ENCODE measurements at places on chromosomes 5 and 9.

DNA sequence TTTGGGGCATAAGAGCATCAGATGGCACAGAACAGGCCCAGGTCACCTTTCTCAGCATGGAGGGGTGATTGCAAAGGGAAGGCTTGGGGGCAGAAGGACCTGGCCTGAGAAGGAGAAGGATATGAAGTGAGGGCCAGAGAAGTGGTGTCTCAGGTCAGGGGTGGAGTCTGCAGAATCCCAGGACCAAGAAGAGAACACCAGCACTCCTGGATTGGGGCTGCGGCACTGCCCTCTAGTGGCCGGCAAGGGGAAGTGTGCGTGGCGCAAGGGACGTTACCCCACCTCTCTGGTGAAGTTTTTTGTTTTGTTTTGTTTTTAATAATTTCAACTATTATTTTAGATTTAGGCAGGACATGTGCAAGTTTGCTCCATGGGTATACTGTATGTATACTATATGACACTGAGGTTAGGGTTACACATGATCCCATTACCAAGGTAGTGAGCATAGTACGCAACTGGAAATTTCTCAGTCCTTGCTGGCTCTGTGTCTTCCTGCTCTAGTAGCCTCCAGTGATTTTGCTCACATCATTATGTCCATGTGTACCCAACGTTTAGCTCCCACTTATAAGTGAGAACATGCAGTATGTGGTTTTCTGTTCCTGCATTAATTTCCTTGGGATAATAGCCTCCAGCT is 1548.6 kb downstream of the EFNA5 start:
- DNase-seq, result no peak

DNA sequence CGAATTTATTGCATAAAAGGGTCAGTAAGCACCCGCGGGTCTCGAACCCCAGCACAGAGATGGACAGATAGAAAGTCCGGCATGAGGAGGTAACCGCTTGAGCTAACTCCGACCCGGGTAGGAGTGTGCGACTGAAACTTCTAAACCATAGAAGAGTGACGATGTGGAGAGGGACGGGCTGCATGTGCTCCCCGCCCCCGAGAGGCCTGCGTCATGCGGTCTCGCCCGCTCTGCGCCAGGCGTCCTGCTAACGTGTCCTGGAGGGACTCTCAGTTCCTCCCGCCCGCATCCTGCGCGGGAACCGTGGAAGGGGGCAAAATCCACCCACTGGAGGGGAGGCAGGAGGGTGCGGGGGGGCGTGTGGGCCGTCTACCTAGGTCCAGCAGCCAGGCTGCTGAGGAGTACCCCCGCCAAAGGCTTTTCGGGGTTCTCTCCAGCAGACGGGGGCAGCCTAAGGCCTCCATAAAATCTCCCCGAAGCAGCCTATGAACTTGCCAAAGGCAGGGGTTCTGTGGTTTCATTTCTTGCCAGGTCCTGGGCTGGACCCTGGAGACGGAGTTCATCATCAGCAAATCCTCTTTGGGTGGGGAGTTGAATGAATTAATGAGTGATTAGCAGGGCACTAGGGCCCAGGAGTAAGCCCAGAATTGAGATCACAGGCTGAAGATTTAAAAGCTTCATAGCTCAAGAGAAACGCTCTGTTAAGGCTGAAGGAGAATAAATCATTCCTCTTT is 51.9 kb downstream of the TGFBI start:
- DNase-seq, result peak; percentile 66

DNA sequence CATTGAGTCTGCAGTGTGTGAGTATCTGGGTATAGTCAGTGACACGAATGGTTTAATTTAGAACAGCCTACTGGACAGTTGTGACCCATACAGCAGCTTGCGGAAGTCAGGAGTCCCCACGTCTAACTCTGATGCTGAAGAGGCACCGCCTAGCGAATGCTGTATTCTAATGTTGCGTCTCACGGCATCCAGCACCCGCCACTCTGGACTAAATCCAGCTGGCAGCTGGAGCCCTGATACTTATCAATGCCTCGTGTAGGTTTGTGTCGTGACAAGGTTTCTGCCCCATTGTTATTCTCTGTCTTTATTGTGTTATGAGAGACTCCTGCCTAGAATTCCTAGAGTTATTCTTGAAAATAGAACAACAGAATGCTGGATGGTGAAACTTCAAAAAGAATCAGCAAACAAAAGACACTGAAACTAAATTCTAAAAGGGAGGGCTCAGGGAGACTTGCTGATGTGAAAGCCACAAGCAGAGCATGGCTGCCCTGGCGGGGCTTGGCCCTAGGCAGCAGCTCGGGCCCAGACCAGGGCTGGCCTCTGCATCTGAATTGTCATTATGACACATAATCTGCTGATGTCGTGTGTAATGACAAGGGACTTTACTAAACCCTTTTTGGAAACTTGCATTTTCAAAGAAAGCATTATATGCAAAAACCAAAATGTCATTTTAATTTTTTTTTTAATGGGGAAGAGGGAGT is 123.5 kb upstream of the ICE1 start:
- no peak for DNase-seq

DNA sequence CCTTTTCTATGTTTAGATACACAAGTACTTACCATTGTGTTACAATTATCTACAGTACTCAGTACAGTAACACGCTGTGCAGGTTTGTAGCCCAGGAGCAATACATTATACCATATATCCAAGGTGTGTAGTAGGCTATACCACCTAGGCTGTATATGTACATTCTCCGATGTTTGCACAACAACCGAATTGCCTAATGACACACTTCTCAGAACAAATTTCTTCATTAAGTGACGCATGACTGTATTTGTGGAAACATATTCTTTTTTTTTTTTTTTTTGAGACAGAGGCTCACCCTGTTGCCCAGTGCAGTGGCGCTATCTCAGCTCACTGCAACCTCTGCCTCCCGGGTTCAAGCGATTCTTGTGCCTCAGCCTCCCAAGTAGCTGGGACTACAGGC is 4.0 kb upstream of the RAD23B start:
- no peak for DNase-seq

DNA sequence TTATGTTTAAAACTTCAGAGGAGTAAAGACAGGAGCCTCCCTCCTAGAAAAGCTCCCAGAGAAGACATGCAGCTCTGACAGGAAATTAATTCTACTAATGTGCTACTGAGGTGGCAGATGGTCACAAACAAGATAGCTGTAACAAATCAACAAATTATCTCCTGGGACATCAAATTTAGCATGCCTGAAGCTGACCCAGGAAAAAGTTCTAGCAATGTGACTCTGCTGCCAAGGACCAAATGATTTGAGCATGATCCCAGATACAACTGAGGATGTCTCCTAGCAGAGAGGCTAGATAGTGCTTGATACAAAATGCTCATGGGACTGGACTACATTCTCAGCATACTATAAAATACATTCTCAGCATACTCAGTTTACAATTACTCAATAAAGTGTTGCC is 413.5 kb upstream of the SMC2 start:
- no peak for DNase-seq

DNA sequence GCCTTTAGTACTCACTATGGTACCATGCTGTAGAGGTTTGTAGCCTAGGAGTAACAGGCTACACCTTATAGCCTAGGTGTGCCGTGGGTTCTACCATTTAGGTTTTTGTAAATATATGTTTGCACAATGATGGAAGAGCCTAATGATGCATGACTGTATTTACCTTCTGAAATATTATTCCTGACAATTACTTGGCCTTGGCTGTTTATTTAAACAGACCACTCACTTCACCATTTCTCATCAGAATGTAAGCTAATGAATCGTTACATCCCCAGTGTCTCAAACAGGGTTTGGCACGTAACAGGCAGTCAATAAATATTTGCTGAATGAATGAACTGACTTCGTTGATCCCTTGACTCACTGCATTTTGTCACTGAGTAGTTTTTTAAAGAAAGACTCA is 93.1 kb downstream of the MED27 start:
- DNase-seq, result no peak

DNA sequence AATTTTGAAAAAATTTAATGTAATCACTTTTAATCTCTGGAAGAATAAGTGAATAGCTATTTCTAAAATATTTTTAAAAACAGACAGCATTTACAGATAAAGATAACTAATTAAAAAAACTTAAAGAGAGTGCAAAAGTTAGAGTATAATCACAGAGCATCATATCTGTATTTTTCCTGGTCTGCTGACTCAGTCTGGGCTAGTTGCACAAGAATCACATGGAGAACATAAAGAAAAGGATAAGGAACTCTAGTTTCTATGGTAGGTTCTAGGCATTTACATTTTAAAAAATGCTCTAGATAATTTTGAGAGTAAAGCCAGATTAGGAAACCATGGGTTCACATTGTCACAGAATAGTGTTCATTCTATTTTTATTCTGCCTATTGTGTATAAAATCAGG is 347.4 kb downstream of the PSAT1 start:
- no peak for DNase-seq

GRCh38 chr5:168916266-168916665 is 337.1 kb upstream of the PANK3 start:
- no peak for DNase-seq

- DNase-seq, result no peak
Observed at GRCh38 chr9:19387317-19387716, 7.3 kb upstream of the RPS6 start.

DNA sequence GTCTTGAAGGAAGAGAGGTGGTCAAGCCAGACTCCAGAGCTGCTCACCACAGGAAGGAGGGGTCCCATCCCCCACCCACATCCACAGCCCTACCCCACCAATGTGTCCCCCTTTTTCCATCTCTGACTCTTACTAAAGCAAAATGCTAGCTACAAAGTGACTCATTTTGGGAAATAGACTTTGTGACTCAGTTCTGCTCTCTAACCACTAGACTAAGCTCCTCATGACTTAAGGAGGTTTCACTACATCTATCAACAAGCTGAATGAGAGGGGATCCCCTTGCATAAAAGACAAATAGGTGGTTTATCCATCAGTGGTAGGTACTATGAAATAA is 35.1 kb upstream of the ADRB2 start:
- DNase-seq, result no peak

DNA sequence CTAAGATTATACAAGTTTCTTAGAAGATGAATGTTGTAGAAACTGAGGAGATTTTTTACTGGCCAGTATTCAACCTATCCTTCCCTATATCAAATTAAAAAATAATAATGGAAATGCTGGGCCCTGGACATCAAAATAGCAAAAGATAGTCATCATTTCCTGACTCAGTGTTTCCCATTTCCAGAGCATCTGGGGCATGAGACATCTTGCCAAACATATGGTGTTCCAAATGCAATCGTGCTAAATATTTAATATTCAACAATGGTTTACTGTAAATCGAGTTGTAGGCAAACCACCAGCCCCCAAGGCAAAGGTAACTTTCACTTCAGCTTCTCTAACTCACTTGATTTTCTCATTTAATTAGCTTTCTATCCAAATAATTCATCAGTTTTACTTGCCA is 152.9 kb downstream of the FRMD3 start:
- DNase-seq, result no peak

- DNase-seq, result no peak
Observed at GRCh38 chr5:18375641-18376040, 741.4 kb downstream of the TAF11L14 start.

- DNase-seq, result no peak
Observed at GRCh38 chr5:167460449-167461020, 830.9 kb upstream of the WWC1 start.

DNA sequence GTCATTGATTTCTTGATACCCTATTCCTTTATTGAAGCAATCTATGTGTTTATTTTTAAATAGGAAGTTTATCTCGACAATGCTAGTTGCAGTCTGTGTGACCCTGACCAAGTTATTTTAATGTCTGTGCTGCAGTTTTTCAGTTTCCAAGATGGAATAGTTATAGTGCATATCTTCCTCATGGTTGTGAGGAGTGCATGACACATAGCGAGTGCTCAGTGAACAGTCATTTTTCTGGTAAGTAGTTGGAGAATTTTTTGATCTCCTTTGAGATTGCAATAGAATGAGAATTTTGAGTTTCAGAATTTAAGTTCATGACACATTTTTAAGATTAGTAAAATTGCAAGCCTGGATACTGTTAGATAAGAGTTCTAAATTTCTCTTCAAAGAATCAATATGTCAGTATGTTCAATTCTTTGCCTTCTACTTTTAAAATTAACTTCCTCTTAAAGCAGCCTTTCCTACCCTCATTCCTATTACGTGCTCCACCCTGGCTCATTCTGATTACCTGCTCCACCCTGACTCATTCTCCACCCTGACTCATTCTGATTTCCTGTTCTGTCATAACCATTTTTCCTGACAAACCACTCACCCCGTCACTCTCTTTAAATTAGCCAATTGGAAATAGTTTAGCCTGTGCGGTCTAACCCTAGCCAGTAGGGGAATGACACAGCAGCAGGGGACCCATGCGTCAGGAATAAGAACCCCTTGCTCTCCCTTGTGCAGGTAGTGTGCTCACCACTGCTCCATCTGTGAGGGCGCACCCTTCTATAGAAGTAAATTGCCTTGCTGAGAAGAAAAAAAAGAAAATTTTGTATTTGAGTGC is 30.7 kb downstream of the SPIN1 start:
- no peak for DNase-seq

DNA sequence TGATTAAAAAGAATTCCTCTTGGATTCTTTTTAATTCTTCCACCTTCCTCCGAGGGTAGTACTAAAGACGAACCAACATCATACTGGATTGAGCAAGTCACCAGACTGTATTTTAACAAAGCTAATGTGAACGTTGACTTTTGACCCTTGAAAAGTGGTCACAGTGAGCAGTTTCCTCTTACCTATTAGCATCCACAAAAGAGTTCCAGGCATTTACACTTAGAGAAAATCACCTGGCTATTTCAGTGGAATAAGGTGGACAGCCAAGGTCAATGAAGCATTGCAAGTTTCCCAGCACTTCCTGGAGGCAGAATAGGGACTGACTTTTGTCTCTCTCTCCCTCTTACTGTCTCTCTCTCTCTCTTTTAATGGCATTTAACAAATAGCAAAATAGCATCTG is 145.1 kb upstream of the DAB2 start:
- no peak for DNase-seq

- no peak for DNase-seq
Observed at GRCh38 chr5:14011089-14012020, 66.9 kb upstream of the DNAH5 start.

DNA sequence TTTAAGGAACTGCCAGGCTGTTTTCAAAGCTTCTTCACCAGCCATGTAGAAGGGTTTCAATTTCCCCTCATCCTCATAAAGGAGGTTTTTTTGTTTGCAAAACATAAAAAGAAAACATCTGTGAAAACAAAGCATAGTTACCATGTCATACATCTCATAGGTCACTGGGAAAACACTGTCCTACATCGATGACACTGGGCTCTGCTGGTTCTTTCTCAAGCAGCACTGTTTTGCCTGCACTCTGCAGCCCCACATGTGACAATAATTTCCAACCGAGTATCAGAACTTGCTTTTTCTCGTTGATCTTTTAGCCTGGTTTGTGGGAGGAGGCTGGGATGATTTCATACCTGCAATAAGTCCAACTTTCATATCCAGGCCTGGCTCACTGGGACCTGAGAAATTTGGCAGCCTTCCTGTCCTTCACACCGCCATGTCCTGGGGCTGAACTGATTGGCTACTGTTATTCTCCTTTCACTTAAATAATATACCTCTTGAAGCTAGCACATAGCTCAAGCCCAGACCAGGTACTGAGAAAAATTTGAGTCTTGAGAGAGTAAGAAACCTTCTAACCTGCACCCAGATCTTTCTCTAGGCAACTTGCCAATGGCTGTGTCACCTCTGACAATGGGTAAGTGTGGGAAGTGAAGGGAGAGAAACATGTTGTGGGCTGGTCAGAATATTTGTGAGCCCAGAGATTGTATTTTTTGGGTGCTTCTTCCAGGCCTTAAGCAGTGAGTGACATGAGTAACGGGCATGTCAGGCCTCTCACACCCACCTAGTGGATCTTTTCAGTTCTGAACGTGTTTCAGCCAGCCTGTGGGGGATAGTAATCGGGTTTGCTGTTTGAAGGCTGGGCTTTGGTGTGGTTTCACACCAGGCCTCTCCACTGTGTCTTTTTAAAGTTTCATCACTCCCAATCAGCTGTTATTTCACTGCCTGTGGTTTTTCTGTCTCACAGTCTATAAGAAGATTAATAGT is 502.8 kb downstream of the NTRK2 start:
- DNase-seq, result no peak

Measured in central memory CD4-positive, alpha-beta T cell (primary cell).